Activated naive CD8-positive, alpha-beta T cell treated with anti-CD3 and anti-CD28 coated beads for 36 hours (primary cell): ENCODE measurements at places on chromosomes 7 and 10.

DNA sequence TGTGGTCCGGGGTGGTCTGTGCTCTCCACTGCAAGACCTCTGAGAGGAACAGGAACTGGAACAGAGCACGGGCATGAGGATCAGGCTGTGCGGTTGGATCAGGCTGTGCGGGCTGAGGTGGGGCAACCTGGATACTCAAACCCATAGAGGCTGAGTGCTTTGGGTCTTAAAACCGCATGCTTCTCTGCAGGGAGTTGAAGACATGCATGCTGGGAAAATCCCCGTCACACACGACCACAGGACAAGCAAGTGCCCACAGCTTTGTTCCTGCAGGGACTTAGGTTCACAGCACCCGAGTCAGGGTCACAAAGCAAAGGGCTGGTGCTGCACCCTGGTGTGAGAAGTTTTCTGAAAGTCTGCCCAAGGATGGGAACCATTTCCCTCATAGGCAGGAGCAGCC is 221.2 kb downstream of the ZMYND11 start:
- H3K4me3 ChIP-seq, result no peak overlapping the region
- no peak overlapping the region for H3K27ac ChIP-seq
- no peak for DNase-seq
- H3K36me3 ChIP-seq, result no peaks in the 10 kb centered on the region
- H3K27me3 ChIP-seq, result no peaks in the 10 kb centered on the region

DNA sequence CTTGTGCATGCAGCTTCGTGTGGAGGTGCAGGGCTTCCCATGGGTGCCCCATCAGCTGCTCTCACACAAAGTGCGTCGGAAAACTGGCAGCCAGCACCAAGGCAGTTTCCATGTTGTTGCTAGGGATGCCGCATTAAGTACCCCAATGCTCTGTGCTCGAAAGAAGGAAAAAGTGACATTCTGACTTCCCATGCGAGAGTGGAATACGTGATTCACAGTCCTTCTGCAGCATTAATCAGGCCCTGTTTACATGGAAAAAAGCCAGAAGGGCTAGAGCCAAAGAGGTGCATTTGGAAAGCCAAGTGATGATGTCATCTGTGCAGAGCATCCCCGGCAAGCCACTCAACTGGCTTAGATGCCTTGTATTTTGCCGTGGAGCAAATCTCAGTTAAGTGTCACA is 258.3 kb downstream of the GATA3 start:
- no peaks in the 10 kb centered on the region for H3K27me3 ChIP-seq
- no peak overlapping the region for H3K4me3 ChIP-seq
- DNase-seq, result no peak
- H3K4me1 ChIP-seq, result peaks cover 24% of the 10 kb centered on the region

GRCh38 chr7:31828520-31828919 is 141.5 kb downstream of the PPP1R17 start:
- no peak for DNase-seq
- no peak overlapping the region for H3K27ac ChIP-seq
- H3K4me3 ChIP-seq, result no peak overlapping the region
- no peaks in the 10 kb centered on the region for H3K36me3 ChIP-seq

- no peaks in the 10 kb centered on the region for H3K36me3 ChIP-seq
- no peak for DNase-seq
- peaks cover 7% of the 10 kb centered on the region for H3K4me1 ChIP-seq
- peaks cover 36% of the 10 kb centered on the region for H3K27me3 ChIP-seq
These were observed 251.2 kb upstream of the PPP2R2D start for GRCh38 chr10:131649617-131650016.

- H3K36me3 ChIP-seq, result no peaks in the 10 kb centered on the region
- peaks cover 60% of the 10 kb centered on the region for H3K27me3 ChIP-seq
- H3K4me1 ChIP-seq, result peaks cover 16% of the 10 kb centered on the region
- H3K4me3 ChIP-seq, result peak overlapping the region; percentile 87
These were observed 44.1 kb downstream of the SFTPD start for GRCh38 chr10:79904671-79905321.

DNA sequence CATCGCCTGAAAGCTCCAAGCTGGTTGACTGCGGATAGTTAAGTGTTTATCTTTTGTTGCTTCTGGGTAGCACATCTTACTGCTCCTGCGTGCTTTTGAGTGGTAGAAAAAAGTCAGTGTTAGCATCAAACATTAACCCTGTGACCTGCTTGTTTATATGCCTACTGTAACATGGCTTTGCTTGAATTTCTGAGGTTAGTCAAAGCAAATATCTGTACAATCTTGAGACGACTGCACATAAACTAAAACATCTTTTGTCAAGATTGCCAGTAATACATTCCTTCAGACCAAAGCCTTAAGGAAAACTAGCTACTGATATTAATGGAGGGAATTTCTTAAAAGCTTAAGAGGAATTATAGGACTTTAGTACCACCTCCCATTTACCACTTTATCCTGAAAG is 163.7 kb downstream of the BAMBI start:
- H3K4me3 ChIP-seq, result no peak overlapping the region
- no peaks in the 10 kb centered on the region for H3K36me3 ChIP-seq

DNA sequence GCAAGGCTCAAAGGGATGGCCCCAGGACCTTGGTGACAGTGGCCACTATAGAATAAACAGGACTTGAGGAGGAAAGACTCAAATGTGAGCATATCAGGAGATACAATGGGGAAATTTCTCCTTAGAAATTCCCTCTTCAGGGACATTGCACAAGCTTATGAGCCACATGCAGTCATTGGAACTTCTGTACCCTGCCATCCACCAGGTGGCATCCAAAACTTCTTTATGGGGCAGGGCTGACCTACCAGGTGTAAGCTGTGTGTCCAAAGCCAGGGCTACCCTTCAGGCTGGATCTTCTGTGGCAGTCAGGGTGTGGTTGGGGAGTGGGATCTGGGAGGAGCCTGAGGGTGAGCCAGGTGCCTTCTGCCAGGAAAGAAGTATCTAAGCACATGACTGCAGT is 36.6 kb upstream of the LRRC18 start:
- H3K36me3 ChIP-seq, result no peaks in the 10 kb centered on the region
- no peak for DNase-seq
- peaks cover 3% of the 10 kb centered on the region for H3K27me3 ChIP-seq
- no peaks in the 10 kb centered on the region for H3K4me1 ChIP-seq

DNA sequence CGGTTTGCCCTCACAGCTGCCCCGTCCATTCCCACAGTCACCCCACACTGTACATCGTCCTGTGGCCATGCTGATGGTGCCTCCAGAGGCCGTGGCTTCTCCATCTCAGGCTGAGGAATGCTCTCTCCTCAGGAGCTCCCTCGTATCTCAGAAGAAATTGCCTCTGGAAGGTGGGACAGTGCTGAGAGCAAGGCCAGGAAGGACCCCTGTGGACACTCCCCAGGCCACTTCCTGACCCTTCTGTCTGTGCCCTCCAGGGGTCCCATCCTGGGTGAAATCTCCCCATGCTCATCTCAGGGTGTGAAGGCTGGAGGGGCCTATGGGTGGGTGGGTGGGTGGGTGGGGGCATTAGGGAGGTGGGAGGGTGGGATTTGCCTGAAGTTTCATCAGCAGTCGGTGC is 454.3 kb downstream of the PLXNA4 start:
- H3K4me3 ChIP-seq, result no peak overlapping the region
- no peak overlapping the region for H3K27ac ChIP-seq
- DNase-seq, result no peak

GRCh38 chr7:6162331-6162620 is 110.1 kb downstream of the CYTH3 start:
- no peaks in the 10 kb centered on the region for H3K4me1 ChIP-seq
- H3K27me3 ChIP-seq, result no peaks in the 10 kb centered on the region
- no peak for DNase-seq

- H3K27me3 ChIP-seq, result no peaks in the 10 kb centered on the region
- H3K4me3 ChIP-seq, result no peak overlapping the region
- H3K4me1 ChIP-seq, result peaks cover 2% of the 10 kb centered on the region
- DNase-seq, result no peak
These were observed 15.8 kb downstream of the MACC1 start for GRCh38 chr7:20201380-20201779.

- H3K4me3 ChIP-seq, result no peak overlapping the region
- no peaks in the 10 kb centered on the region for H3K4me1 ChIP-seq
- H3K36me3 ChIP-seq, result peaks cover 3% of the 10 kb centered on the region
- DNase-seq, result no peak
- peaks cover 6% of the 10 kb centered on the region for H3K27me3 ChIP-seq
These were observed 10.5 kb upstream of the EDRF1 start for GRCh38 chr10:125708971-125709503.

- no peak for DNase-seq
- peaks cover 28% of the 10 kb centered on the region for H3K27me3 ChIP-seq
- H3K27ac ChIP-seq, result no peak overlapping the region
- H3K4me1 ChIP-seq, result no peaks in the 10 kb centered on the region
- no peak overlapping the region for H3K4me3 ChIP-seq
These were observed 21.3 kb upstream of the CPXM2 start for GRCh38 chr10:123912871-123913270.

DNA sequence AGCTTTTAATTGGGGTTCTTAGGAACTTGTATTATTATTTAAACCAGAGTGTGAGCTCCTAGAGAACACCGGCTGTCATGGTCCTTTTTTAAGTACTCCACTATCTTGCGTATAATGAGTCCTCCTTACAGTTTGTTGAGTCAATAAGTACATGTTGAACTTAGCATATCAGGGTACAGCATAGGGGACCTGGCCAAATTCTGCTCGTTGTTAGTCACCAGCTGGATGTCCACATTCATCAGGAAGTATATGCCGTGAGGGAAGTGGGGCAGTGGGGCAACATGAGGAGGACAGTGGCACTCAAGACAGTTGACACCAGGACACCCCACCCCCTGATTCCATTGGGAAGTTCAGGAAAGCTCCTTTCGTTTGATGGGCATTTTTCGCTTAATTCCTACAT is 16.6 kb downstream of the RPP30 start:
- H3K4me3 ChIP-seq, result no peak overlapping the region
- H3K36me3 ChIP-seq, result peaks cover 23% of the 10 kb centered on the region
- no peak for DNase-seq
- no peaks in the 10 kb centered on the region for H3K4me1 ChIP-seq
- no peak overlapping the region for H3K27ac ChIP-seq

GRCh38 chr10:64033711-64034110 is 512.5 kb downstream of the REEP3 start:
- no peak overlapping the region for H3K27ac ChIP-seq
- peaks cover 18% of the 10 kb centered on the region for H3K27me3 ChIP-seq
- H3K36me3 ChIP-seq, result no peaks in the 10 kb centered on the region
- DNase-seq, result no peak

- no peak for DNase-seq
- H3K27me3 ChIP-seq, result peaks cover 52% of the 10 kb centered on the region
- H3K27ac ChIP-seq, result no peak overlapping the region
- no peaks in the 10 kb centered on the region for H3K4me1 ChIP-seq
These were observed 88.7 kb downstream of the FAM204A start for GRCh38 chr10:118253397-118253796.
